Stimulated activated CD8-positive, alpha-beta memory T cell treated with anti-CD3 and anti-CD28 coated beads, Interleukin-4, amount 100 ng/mL, for 1 hour (primary cell): ENCODE measurements at places on chromosomes 1 and 21.

DNA sequence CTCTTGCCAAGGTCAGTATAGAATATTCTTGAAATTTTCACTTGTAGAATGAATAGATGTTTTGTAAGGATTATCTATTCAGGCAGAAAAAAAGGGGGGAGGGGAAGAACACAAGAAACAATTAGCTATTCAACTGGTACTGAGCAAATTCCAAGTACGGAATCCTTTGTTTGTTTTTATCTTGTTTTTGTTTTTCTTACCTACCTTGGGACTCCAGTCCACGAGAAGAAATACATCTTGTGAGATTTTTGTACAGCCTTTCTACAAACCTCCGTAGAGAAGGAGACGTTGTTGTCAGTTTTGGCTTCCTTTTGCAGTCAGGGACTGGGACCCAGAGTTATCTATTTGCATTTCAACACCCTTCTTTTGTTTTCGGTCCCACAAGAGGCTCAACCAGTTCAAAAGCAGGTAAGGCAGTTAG, 36.0 kb downstream of the ZNF281 start:
- DNase-seq = no peak

GRCh38 chr1:202836623-202837403, 26.1 kb downstream of the PCAT6 start:
- no peak for DNase-seq

DNA sequence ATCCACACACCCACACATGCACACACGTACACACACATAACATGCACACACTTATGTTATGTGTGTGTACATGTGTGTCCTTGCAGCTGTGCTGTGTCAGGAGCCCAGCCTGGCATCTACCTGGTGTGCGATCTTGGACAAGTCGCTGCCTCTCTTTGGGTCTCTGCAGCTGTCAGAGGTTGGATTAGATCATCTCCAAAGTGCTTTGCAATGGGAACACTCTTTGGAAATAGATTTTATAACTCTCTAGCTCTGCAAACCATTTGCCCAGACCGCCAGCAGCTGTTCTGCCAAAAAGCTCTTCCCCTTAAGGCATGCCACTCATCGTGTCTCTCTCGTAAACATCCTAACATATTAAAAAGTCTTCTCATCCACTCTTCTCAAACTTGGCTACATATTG, 4.7 kb downstream of the PKP1 start:
- DNase-seq = no peak

DNA sequence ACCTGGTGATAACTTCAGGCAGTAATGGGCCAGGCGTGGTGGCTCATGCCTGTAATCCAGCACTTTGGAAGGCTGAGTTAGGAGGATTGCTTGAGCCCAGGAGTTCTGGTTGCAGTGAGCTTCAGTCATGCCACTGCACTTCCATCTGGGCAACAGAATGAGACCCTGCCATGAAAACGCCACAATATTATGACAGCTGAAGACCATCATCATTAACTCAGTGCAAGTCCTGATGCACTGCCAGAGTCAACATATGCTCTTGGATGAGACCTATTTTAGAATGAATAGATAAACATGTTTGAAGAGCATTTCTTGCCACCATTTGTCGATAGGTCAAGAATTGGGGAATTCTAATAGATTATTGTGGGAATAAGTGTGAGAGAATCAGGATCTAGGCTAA, 26.4 kb downstream of the HENMT1 start:
- DNase-seq = no peak

DNA sequence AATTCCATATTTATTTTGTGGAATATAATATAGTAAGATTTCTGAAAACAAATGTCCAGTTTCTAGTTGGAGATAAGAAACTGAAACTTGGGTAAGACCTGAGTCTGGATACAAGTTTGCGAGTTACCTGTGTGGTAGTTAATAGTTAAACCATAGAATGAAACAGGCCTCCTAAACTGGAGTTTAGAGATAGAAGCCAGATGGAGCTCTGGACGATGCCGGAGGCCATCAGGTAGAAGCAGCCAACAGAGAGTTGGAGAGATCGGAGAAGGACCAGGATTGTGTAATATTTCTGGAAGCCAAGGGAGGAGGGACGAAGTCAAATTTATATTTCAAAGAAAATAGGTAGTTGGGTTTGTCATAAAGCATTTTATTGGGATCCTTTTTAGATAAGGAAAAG, 45.1 kb downstream of the ARID1A start:
- no peak for DNase-seq
